ENCODE measurements at places on chromosomes 2 and 18.
A peak's percentile ranks its signal among the peaks of the same experiment; 100 is the strongest.

DNA sequence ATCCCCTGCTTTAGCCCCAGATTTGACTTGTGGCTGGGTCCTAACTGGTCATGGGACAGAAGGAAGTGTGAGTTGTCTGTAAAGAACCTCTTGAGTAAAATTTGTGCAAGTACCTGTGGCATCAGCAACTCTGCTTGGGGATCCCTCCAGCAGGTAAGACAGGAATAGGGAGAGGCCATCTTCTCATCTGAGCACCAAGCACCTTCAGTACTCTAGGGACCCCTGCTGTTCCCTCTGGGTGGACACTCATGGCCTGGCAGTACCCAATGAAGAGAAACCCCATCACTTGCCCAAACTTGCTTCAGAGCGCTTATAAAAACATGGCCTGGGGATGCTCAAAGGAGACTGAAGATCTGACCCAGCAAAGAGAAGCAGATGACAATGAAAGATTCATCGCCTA, 297.8 kb downstream of the SP3 start:
- no peak for DNase-seq

- no peak for DNase-seq
Measured at GRCh38 chr2:179050755-179051154, 818 bp upstream of the CCDC141 start.

- no peak for DNase-seq
Measured at GRCh38 chr2:177217247-177217843, 4.8 kb downstream of the HNRNPA3 start.

GRCh38 chr2:205585449-205586383, 96.6 kb upstream of the NRP2 start:
- peak; percentile 60 for DNase-seq

DNA sequence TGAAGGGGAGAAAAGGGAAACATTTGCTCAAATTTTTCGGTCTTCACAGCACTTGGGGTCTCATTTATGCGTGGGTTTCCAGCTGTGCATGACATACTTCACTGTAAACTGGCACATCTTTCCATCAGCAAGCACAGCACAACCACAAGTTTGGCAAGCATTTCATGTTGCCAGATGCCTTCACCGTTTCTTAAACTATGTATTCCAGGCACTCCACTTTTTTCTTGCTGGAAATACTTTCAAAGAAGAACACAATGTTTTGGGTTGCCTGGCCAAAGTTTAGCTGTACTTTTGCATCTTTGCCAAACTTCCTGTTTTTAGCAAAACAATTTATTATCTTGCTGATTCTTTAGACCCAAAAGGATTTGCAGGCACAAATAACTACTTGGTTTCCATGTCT, 194.6 kb upstream of the MEIS1 start:
- DNase-seq, result no peak

Data from NCI-H1105 treated with DMSO at 0.1 percent for 48 hours (cell line).